ENCODE measurements at places on chromosomes 6 and 20.

GRCh38 chr20:34337982-34338726 is 24.9 kb upstream of the ITCH start:
- no peak for DNase-seq

- DNase-seq, result no peak
Observed at GRCh38 chr6:12366731-12367130, 76.6 kb downstream of the EDN1 start.

GRCh38 chr6:146916435-146917025 is 287.7 kb upstream of the STXBP5 start:
- no peak for DNase-seq

GRCh38 chr6:7267466-7268091 is 45.4 kb downstream of the SSR1 start:
- no peak for DNase-seq

DNA sequence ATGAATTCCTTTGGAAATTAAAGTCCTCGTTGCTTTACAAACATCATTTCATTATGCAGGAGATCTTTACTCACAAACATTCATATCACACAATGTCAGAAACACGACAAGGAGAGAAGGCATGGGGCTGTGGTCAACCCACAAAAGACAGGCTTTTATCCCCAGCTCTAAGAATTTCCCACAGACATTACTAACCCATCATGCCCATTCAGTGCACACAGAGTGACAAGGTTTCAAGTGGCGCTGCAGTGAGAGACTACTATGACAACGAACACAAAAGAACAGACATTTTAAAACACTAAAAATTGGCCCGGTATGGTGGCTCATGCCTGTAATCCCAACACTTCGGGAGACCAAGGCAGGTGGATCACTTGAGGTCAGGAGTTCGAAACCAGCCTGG is 579.8 kb upstream of the AGPAT4 start:
- DNase-seq, result no peak

DNA sequence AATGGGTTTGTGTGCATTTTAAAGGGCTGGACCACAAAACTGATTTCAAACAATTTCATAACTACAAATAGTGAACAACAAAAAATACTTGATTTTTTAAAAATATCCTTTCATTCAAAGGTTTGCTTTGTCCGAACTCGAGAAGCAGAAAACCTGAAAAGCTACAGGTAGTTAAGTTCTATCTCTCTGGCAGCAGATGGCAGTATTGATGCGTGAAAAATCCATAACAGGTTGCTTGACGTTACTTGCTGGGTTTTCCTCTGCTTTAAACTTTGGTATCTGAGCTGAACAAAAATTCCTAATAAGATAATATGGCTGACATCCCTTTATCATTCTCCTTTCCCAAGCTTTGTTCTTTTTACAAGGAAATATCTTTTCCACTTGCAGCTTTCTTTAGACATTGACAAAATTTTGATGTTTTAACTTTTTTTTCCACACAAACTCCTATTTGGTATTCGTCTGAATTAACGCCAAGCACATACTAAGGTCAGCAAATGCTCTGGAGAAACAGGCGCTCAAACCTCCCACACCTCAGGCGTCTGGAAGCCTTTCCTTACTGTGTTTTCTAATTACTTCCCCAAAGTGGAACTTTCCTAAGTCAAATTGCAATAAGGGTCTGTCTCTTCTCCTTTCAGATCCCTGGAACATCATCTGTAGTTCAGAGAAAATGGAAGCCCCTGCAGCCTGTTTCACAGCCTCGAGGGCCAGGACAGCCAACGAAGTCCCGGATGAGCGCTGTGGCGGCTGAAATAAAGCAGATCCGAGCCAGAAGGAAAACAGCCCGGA is 50.3 kb upstream of the GFRAL start:
- no peak for DNase-seq

DNA sequence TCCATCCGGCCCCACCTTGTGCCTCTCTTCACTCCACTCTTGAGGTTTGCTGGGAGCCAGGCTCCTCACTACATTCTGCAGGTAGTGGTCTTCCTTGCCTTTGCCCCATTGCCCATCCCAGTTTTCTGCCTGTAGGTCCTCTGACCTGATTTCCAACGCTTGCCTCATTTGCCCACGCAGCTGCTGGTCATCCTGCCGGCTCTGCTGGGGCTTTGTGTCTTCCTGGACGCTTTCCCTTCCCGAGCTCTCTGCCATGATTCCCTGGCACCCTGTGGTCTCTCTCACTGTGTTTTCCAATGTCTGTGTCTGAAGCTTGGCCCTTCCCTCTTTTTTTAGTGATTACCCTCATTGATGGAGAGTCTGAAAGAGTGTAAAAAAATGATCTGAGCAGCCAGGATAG is 451.6 kb downstream of the UTRN start:
- no peak for DNase-seq

DNA sequence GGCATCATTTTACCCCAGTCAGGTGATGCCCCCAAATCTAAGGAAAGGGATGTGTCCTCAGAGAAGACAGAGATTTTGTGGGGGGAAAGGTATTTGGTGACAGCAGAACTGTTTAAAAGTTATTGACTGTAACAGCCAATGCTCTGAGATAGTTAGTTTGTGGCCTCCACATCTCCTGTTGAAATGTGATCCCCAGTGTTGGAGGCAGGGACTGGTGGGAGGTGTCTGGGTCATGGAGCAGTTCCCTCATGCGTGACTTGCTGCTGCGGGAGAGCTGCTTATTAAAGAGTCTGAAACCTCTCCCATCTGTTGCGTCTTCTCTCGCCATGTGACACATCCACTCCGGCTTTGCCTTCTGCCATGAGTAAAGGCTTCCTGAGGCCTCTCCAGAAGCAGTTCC is 282.8 kb upstream of the FOXQ1 start:
- no peak for DNase-seq

Data from T-helper 1 cell (primary cell).